ENCODE measurements at places on chromosomes 3 and 15.

- no peak for DNase-seq
These were observed 49.9 kb upstream of the LPP start for GRCh38 chr3:188104050-188104449.

GRCh38 chr15:35958021-35958420, 412.1 kb upstream of the DPH6 start:
- no peak for DNase-seq

DNA sequence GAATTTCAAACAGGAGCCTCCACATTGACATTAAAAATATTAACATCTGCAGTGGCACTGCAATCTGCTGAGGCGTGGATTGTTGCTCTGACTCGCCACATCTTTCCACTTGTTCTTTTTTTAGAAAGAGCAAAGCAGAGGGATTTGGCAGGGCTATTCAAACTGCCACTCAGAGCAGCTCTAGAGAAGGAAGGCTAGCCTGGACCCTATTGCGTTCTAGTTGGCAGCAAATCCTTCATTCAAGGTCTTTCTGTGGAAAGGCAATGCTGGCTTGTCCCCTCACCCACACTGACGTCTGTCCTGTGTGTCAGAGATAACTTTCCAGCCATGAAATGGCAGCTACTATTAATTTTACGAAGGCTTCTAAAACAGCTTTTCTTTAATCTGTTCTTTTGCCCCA, 483.2 kb upstream of the SGO1 start:
- DNase-seq = no peak

DNA sequence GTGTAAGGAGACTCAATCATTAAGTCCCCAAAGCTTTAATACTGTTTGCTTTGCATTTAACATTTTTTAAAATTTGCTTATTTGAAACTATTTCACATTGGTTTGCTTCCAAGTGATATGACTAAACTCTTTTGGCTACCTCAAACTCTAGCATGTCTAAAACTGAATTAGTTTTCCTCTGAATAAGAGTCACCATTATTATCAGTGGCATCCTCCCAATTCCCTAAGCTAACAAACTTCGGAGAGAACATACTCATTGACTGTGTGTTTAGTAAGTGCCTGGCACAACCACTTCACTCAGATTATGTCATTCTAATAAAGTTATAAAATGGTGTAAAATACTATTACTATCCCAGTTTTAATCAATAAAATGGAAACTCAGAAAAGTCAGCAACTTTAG, 21.9 kb downstream of the ATOSA start:
- DNase-seq = no peak

- DNase-seq = no peak
These were observed 6.2 kb upstream of the OCA2 start for GRCh38 chr15:28105224-28105791.

DNA sequence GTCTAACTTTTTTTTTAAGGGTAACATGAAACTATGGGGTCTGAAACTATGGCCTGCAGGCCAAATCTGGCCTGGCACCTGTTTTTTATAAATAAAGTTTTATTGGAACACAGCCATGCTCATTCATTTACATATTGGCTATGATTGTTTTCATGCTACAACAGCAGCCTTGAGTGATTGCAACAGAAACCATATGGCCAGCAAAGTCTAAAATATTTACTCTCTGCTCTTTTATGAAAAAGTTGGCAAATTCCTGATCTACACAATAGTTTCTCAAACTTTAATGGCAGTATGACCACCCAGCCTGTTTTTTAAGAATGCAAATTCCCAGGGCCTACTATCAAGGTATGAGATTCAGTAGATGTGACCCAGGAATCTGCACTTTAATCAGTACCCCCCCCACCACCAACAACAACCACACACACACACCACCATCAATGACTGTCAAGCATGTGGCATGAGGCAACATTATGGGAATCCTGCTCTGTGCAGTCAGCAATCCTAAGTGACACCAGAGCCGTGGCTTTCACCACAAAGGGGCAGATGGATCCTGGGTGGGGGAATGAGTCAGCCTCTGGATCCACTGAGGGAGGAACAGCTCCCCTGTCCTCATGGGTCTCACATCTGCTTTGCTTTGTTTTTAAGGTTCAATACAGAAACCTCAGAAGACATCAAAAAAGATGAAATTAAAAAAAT, 142.8 kb downstream of the NTRK3 start:
- DNase-seq = no peak

DNA sequence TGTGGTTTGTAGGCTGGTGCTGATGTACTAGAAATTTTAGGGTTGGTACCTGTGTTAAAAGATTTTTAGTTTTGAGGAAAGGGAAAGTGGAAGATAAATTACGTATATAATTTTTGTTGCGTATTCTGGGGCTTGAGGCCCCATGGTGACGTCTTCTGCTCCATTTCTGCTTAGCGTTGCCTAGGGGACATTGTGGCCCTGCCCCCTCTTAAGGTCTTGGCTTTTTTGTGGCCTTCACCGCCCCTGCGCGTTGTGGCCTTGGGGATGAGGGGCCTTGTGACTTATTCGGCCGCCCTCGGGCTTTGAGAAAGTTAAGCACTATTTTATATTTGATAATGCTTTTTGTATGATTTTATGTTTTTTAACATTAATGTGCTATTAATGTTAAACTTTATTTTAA, 182.0 kb downstream of the KLF13 start:
- DNase-seq = no peak

DNA sequence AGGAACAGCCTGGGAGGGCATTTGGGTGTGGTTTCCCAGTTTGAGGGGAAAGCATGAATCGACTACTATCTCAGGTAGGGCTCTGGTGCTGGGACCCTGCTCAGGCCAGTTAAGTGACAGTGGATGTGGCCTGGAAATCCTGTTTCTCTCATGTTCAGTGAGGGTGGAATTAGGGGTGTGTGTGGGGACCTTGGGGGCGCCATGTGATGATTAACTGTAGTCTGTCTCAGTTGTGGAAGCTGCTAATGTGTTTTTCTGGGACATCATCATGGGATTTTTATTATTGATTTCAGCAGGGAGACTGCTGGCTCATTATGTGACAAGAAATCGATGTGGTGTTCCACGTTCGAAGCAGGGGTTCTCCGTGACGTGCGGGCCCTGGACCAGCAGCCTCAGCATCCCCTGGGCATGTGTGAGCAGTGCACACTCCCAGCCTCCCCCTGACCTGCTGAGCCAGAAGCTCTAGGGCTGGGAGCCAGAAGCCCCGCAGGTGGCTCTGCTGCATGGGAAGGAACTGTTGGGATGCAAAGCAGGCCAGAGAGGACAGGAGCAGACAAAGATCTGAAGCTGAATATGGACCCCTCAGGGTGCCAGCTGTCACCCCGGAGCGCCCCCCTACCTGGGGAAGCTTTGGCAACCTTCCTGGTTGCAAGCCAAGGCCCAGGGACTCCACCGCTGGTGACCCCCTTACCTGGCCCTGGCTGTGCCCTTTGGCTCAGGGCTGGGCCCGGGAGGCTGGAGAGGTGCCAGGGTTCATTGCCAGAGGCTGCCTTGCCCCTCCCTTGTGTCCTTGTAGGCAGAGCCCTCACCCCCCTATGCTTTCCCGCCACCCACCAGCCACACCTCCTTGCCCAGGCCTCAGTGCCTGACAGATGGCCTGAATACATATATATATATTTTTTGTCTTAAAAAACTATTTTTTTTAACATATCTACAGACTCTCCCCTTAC, 149.8 kb downstream of the APBA2 start:
- no peak for DNase-seq

GRCh38 chr3:11335056-11335608, 62.9 kb downstream of the ATG7 start:
- DNase-seq = peak; percentile 8

DNA sequence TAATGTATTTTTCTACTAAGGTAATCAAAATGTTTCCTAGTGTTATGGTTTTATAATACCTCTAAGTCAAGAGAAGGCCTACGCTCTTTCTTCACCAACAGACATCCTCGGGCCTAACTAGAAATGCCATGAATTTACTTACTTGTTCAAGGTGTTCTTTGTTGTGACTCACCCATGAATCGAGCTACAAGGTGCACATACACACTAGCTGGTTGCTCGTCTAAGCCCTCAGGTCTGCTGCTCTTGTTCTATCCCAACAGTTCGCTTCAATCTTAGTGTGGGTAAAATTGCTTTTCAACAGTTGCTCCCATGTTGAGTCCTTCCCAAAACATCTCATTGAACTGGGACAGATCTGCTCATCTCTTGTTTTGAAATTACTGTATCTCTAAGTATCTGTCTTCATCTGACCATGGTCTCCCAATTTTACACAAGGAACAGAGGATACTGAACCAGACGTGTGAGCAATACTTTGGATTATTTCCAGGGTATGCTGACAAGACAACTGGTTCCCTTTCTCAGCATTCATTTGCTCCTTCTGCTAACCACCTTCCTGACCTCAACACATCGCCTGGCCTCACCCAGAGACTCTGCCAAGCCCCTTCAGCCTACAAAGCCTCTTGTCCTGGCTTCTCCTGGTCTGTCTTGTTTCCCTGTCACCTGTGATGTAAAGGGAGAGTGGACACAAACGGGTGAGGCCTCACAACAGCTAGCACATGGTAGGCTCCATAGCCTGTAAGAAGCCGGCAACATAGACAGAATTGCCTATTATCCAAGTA, 84.2 kb downstream of the NEDD4 start:
- DNase-seq = no peak

GRCh38 chr3:46163556-46164041, 44.5 kb downstream of the CCR1 start:
- DNase-seq = no peak

- DNase-seq = no peak
These were observed 28.4 kb downstream of the SH3GL3 start for GRCh38 chr15:83475551-83475950.

DNA sequence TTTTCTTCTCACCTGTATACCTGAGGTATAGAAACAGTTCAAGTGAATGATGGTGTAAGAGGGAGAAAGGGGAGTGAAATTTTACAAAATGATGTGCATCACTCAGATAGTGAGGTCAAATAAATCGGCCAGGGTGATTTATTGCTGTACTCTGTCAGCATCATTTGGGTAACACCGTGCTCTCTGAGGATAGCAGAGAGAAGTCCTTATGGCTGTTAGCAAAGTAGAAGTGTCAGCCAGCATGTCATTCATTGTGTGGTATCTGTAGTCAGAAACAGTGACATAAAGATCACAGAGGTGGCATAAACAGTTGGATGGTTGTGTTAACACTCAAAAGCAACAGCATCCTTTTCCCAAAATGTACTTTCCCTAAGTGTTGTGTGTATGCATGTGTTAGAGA, 53.4 kb downstream of the PSMD6 start:
- DNase-seq = no peak

DNA sequence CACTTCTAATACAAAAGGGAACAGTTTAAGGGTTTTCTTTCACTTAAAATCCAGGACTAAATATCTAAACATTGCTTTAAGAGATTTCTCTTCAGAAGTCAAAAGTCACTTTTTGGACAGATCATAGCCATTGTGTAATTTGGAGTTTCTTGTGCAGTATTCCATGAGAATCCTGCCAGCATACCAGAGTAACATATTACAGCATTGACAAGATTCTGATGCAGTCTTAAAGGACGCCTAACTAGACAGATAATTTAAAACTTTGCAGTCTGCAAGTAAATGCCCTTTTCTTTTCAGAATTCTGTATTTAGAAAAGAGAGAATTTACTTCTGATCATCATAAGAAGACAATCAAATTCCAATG, 17.5 kb upstream of the IGSF10 start:
- DNase-seq = no peak

DNA sequence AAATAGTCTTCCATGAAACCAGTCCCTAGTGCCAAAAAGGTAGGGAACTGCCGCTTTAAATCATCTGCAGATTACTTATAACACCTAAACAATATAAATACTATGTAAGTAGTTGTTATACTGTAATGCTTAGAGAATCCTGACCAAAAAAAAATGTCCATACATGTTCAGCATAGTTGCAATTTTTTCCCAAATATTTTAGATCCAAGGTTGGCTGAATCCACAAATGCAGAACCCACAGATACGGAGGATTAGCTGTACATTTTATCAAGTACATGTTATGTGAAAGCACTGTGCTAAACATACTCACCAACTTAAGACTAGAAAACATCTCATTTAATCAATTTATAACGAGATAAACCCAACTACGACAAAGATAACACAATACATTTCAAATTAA, 9.3 kb downstream of the MSL2 start:
- DNase-seq = no peak

DNA sequence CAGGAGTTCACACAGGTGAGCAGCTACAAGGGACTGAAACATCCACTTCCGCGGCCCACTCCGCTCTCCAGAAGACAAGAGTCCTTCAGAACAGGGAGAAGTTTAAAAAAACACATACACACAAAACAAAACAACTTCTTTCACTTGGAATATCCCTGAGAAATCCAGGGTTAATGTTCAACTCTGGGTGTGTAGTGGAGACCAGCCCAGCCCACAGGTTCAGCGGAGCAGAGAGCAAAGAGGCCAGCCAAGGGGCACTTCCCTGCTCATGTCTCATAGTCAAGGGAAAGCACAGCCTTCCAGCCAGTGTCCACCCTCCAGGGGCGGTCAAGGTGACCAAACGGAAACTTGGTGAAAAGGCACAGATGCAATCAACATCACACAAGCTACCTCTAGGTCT, 41.6 kb downstream of the WNT5A start:
- DNase-seq = no peak

- DNase-seq = no peak
These were observed 57.6 kb downstream of the DNAH1 start for GRCh38 chr3:52373676-52374075.

DNA sequence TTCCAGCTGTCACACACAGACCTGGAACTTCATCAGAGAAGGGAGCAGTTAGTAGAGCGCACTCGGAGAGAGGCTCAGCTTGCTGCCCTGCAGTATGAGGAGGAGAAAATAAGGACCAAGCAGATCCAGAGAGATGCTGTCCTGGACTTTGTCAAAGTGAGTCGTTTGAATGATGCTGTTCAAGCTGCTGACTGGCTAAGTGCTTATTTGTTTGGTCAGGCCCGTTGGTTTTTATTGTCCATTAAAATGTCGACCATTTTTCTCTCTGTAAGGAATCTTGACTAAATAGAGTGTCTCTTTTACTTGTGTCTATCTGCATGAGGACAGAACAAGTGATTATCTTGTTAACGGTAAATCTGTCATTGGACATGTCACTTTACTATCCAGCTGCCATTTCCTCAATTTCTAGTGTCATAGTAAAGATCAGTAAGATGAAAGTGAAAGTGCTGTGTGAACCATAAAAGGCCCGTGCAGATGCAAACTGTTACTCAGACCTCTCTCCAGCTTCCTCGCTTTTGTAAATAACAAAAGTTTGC, 56.9 kb downstream of the LRCH3 start:
- no peak for DNase-seq

- DNase-seq = no peak
These were observed 253.3 kb downstream of the TJP1 start for GRCh38 chr15:29568840-29569532.

DNA sequence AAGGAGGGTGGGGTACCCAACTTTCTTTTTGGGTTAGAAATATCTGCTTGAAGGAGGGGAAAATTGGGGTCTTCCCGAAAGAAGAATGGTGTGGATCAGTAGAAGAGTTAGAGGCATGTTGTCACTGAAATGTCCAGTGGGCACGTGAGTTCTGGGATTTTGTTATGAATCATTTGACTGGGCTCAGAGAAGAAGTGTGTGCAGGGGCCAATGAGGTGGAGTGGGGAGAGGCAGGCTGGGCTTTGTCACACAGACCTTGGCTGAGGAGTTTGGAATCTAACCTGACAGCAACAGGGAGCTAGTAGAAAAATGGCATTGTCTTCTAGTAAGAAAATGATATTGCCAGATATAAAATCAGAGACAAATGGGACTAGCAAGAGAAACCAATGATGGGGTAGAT, 436.8 kb downstream of the MFSD1 start:
- DNase-seq = no peak
